ENCODE measurements at places on chromosomes 4 and X.
A peak's percentile ranks its signal among the peaks of the same experiment; 100 is the strongest.

DNA sequence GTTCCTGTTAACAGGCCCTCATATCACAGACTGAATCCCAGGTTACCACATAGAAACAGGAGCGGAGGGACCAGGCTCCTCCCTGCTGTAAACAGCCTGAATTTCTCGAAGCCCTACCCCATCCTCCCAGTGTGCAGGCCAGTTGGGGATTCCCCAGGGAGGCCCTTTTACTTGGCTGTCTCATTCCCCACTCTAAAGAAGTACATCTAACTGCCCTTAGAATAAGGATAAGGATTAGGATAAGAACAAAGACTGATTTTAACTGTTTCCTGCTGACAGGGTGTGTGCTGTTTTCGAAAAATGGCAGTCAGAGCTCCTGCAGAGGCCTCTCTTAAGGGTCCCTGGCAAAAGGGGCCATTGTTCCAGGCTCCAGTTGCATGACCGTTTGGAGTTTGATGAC is 133.7 kb downstream of the PAPSS1 start:
- no peak for DNase-seq

DNA sequence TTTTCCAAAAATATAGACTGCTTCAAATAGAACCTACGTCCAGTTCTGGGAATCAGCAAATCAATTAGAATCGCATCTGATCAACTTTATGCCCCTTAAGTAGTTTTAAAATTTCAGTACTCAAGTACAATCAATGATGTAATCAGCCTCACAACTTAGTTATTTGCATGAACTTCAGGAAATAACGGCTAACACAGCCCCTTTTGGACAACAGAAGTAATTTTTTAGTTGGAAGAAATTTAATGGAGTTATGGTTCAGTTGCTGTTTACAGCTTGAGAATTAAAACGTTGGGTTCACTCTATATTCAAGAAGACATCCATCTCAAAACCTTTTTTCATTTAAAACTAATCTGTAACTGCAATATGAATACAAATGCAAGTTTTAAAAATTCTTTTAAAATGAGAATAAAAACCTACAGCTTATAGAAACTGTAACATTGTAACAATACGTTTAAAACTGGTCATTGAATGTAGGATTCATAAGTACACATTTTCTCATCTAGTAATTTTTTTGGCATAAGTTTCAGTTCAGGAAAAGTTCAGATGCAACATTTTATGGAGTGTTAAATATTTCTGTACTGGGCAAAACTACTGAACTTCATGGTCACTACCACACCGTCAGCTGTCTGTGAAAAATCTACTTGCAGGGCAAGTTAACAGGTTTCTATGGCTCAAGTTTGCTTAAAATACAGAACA is 956 bp downstream of the TAPT1 start:
- peak; percentile 12 for DNase-seq

- DNase-seq: no peak
Measured at GRCh38 chr4:125123570-125124109, 191.1 kb upstream of the FAT4 start.

- DNase-seq: peak; percentile 81
Measured at GRCh38 chrX:122943918-122944317, 240.2 kb upstream of the GRIA3 start.

GRCh38 chrX:48516987-48517386 is 4.6 kb upstream of the EBP start:
- no peak for DNase-seq

DNA sequence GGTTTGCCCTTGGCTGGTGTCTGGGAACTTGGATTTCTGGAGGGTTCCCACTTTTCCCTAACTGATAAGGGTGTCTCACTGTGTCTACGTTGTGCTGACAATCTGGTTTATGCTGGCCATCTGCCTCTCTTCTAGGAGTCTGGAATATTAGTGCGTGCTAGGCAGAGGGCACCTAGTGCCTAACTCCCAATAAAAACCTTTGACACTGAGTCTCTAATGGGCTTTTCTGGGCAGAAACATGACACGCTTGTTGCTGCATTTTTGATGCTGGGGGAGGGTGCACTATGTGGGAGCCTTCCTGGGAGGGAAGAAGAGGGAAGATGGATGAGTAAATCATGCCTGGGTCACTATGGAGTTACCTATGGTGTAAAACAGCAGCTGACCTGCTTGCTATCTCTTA is 16.3 kb upstream of the ZNF41 start:
- no peak for DNase-seq

DNA sequence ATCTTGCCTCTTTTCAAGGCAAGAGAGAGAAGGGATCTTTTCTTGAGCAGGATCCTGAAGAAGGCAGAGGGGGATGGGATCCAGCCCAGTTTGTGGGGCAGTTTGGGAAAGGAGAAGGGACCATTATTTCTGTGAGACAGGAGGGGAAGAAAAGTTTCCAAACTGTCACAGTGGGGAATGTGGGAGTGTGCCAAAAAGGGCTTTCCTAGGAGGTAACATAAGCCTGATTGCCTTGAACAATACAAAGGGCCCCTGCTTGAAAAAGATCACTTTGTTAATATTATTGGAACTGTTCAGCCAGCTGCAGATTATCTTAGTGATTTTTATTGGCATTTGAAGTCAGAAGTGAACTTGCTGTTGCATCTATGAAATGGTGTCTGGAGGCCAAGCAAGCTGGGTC is 55.2 kb downstream of the MTM1 start:
- DNase-seq: no peak

DNA sequence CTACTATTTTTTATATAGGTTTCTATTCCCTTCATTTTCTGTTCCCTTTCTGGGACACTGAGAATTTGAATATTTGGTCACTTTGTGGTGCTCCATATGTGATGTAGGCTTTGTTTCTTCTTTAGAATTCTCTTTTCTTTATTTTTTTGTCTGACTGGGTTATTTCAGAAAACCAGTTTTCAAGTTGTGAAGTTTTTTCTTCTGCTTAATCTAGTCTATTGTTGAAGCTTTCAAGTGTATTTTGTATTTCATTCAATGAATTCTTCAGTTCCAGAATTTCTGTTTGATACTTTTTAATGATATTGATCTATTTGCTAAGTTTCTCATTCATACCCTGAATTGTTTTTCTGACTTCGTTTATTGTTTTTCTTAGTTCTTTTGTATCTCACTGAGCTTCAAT is 96.2 kb upstream of the HAND2 start:
- no peak for DNase-seq

DNA sequence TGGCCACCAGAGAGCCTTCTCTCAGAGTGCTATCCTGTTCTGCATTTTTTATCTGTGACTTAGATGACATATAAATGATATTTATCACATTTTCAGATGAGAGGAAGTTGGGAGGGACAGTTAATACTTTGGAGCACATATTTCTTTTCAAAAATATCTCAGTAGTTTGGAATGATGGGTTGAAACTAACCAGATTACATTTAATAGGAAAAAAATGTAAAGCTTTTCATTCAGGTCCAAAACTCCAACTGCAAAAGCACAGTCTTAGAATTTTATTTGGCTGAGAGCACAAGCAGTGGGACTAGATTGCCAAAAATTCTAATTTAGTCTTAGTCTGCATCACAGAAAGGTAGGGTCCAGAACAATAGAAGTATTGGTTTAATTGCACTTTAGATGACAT is 248.2 kb upstream of the TEX13A start:
- DNase-seq: no peak

GRCh38 chr4:164639001-164639400 is 114.9 kb upstream of the SMIM31 start:
- no peak for DNase-seq

DNA sequence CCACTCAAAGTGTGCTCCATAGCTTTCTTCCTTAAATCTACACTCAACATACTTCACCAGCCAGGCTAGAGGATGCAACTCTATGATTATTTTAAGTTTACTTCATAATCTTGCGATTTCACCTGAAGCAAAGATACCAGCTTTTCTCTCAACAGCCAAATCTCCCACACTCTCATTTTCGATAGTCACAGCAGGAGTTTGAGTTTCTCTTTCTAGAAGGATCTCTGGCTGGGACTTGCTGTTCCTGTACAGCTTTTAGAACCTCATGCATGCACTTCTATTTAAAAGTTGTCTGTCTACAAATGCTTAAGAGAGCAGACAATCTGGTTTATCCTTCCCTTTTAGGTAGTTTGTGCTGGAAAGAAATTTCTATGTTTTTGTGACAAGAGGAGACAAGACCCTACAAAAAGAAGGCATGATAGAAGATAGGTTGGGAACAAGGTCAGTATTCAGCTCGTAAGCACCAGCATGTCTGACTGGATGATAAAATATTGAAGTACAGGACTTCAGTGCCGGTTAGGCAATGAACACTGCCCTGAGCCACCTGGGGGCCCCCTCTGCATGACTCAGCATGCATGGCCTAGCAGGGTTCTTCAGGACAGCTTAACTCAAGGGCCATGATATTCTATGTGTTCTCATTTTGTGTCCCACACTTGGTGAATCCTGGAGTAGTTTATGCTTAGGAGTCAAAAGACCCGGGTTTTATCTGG is 65.6 kb downstream of the ATXN3L start:
- peak; percentile 74 for DNase-seq

GRCh38 chr4:184265546-184266351 is 48.1 kb upstream of the ENPP6 start:
- peak; percentile 26 for DNase-seq

- DNase-seq: no peak
Measured at GRCh38 chrX:49040376-49040955, 2.7 kb downstream of the TFE3 start.

GRCh38 chr4:88035292-88035691 is 27.9 kb downstream of the PKD2 start:
- DNase-seq: no peak

DNA sequence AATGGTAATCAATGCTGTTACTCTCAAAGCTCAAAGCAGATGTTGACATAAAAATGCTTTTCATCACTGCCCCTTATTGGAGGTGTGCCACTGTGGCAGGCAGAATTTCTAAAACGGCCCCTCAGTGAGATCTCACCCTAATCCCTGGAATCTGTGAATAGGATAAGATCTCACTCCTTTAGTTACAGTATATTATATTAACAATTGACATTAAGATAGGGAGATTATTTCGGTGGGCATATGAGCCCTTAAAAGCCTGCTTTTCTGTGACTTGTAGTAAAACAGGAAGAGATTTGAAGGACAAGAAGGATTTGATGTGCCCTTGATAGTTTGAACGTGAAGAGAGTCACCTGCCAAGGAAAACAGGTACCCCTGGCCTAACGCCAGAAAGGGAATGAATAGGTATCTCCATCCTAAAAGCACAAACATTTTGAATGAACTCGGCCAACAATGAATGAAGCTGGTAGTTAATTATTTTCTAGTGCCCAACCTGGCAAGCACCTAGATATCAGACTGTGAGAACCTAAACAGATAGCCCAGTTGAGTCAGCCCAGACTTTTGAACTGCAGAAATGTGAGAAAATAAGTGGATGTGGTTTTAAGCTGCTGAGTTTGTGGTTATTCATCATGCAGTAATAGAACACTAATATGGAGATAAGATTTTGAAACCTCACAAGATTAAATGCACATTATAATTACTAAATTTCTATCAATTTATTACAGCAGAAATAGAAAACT is 881.6 kb downstream of the PCDH18 start:
- DNase-seq: peak; percentile 8

- DNase-seq: no peak
Measured at GRCh38 chr4:3470244-3471097, 7.4 kb downstream of the DOK7 start.

DNA sequence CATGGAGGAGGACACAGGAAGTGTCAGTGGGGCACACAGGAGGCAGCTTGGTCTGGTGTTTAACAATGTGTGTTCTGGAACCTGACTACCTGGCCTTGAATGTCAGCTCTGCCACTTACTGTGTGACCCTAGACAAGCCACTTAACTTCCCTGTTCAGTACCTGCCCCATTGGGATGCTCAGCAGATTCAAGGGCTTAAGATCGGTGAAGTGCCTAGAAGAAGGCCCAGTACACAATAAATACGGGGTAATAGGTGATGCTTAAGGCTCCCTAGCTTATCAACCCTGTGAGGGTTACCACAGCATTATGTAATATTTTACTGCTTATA is 1.6 kb upstream of the CHIC2 start:
- DNase-seq: no peak

GRCh38 chr4:24999392-25000089 is 31.2 kb downstream of the LGI2 start:
- no peak for DNase-seq

DNA sequence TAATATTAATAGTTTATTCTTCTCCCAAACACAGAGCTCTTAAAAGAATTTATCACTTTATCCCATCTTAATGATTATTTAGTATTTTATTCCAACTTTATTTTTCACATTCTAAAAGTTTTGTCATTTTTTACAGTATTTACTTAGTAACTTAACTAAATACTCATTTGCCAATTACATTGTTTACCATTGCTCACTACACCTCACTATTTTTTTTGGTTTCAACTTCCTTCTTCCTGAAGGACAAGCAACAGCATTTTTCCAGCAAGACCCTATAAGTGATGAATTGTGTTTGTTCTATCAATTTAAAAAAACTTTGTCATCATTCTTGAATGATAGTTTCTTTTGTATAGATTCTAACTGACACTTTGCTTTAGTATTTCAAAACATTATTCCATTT is 19.4 kb upstream of the SRD5A3 start:
- no peak for DNase-seq

GRCh38 chrX:25112156-25112555 is 96.4 kb upstream of the ARX start:
- DNase-seq: no peak

DNA sequence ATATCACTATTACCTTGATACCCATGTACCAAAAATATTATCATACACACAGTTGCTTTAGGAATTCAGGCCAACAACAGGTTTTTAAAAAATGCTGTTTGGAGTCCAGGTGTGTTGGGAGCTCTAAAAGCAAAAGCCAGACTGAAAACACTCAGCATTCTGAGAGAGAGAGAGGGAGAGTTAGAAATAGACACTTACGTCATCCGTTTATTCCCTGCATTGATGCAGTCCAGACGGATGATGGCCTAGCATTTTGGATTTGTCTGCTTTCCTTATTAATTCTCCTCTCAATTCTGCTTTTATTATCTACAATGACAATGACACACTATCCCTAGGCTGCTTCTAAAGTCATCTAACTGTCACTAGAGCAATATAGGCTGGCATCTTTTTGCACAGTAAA is 358.3 kb upstream of the BOD1L1 start:
- no peak for DNase-seq

DNA sequence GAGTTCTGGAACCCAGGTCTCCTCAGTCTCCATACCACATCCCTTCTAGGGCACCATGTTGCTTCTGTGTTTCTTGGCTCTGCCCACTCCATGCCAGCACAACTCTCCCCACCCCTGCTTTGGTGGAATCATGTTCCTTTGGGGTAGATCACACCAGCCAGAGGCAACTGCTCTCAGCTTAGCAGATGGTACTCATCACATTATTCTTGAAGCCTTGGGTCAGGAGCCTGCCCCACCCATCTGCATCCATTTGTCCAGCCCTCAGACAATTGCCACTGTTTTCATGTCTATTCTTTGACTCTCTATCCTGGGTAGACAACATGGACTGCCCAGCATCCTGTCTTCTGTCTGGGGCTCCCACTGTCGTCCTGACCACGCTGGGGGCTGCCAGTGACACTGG is 147.6 kb downstream of the PTTG2 start:
- DNase-seq: no peak

DNA sequence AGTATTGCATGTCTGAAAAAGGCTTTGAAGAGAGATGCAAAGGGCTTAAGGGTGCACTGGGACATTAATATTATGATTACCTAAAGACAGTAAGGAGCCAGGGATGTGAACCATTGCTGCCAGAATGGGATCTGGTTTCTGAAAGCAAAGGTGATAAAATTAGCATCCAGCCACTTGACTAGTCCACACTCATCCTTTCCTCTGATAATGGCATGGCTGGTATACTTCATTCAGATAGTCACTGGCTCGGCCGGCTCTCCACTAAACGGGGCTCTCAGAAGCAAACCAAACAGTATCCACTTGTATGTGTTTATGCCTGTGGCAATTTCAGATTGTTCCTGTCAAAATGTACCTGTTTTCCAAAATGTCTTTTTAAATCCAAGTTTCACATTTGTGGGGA is 46.4 kb downstream of the MAMLD1 start:
- no peak for DNase-seq
